Activated gamma-delta T cell treated with anti-CD3 and anti-CD28 coated beads, Interleukin-2, amount 50 U/mL, for 16 hours (primary cell): ENCODE measurements at places on chromosomes 12 and 14.

DNA sequence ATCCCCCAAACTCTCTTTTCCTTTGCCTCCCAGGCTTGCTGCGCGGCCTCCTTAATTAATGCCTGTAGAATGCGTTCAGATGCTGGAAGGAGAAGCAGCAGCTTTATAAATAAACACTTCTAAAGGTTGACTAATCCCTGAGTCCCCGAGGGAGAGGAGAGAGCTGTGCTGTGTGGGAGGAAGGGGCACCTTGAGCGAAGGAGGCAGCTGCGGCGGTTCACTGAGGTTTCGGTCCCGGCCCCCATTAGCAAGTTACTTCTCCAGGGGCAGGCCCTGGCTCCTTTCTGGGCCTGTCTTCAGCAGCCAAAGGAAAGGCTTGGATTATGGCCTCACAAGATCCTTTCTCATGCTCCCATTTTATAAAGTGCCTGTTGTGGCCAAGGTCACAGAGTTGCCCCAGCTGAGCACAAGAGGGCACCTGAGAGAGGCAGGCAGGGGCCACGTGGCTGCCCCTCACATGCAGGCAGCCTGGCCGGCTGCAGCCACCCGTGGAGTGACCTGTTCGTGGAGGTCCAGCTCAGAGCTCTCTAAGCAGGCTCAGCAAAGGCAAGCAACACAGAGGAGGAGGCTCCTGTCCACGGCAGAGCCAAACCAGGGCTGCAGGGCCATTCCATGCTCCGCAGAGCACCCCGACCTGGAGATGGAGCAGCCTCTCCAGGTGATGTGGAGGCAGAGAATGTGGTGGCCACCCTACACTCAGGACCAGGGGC lies 15.0 kb upstream of the CACNA2D4 start:
- DNase-seq = no peak

DNA sequence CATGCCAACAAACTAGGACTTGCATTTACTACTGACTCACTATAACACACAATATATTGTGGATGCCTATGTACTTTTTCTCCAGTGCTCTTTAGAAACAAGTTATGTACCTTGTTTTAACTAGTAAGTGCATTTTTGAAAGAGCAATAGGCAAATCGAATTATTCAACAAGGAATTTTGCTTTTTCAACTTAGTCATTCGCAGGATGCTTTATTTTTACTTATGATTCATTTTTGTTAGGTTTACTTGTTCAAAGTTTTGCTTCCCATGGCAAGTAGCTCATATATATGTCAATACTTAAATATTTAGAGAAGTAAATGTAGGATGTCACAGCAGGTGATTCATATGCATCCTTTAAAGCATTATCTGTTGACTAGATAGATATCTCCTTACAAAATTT lies 149.8 kb downstream of the PELI2 start:
- DNase-seq = no peak

GRCh38 chr14:72597252-72598233 lies 296.4 kb downstream of the DPF3 start:
- DNase-seq = no peak

DNA sequence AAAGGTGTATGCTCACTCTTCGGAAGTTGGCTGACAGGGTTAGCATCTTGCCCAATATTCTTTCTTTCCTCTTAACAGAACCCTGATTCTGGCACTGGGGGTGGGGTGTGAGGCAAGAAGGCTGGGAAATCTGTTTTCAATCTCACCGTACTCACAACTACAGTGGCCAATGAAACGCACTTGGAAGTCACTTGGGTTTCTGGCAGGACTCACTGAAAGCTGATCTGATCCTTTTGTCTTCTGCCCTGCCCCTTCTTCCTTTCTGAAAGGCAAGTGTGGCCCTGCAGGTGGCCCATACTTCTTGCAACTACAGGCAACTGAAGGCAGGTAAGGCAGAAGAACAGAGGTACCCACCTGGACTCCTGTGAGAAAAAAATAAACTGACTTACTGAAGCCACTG lies 106.9 kb downstream of the STXBP6 start:
- no peak for DNase-seq

DNA sequence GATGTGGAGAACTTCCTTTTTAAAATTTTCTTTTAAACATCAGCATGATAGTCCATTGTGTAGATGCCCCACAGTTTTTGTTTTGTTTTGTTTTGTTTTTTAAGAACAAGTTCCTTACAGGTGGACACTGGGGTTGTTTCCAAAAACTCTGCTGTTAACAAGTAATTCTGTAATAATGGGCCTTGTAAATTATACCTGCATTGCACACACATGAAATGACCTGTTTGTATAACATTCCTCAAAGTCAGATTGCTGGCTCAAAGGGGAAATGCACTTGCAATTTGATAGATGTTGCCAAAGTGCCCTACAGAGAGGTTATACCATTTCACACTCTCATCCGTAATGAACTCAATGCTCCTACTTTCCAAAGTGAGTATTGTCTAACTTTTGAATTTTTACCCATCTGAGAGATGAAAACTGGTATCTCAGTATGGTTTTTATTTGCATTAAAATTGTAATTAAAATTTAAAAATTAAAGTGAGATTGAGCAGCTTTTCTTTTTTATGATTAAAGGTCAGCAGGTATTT lies 89.2 kb downstream of the SPPL3 start:
- no peak for DNase-seq
